ENCODE measurements at places on chromosomes 11 and 22.

DNA sequence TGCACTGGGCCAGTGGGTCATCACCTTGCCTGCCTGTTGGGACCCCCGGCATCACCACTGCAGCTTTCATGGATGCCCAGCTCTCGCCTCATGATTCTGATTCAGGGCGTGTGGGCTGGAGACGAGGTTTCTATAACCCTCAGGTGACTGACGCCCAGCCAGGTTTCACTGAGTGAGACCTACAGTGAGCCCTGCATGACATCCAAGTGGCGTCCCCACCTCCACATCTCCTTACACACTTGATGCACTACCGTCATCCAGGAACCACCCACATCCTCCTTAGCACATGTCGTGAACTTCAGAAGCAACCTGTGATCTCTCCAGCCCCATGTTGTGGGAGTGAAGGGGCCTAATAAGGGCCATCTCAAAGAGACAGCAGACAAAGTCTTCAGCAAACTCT is 257.5 kb downstream of the CTTN start:
- no peak for DNase-seq

- DNase-seq, result no peak
Observed at GRCh38 chr11:31160504-31161422, 208.8 kb downstream of the DCDC1 start.

- DNase-seq, result no peak
Observed at GRCh38 chr11:1389932-1390568, at the start of gene BRSK2. Gene BRSK2, plus strand, starts transcription at chr11:1389934. Its CDS starts 351 bp downstream, at chr11:1390285.

GRCh38 chr11:36818410-36818809 is 220.4 kb upstream of the RAG2 start:
- DNase-seq, result no peak

DNA sequence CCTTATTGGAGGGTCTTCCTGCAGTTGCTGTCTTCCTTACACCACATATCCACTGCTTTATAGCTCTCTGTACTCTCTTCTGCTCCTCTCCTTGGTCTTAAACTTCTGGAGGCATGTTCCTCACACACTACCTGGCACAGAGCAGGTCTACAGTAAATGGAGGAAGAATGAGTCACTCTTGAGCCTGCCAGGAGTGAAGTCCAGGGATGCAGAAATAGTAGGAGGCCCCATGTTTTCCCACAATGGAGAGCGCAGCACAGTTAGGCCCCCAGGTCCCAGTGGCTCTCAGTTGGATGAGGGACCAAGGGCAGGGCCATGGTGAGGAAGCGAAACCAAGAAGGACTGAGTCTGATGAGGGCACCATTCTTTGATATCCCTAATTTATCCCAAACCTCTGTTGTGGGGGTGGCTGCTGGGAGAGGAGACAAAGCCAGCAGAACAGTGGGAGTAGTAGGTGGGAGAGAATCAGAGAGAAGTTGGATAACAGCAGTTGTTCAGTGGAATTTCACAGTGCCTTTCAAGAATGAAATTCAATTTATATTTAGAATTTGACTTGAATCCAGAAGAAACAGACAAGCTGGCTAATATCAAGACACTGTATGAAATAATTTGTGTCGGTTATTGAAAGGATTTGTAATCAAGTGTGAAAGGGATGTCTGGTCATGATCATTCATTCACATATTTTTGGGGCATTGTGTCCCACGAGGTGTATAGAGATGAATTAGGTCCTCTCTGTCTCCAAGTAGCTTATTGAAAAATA is 187.8 kb downstream of the HIPK3 start:
- no peak for DNase-seq

DNA sequence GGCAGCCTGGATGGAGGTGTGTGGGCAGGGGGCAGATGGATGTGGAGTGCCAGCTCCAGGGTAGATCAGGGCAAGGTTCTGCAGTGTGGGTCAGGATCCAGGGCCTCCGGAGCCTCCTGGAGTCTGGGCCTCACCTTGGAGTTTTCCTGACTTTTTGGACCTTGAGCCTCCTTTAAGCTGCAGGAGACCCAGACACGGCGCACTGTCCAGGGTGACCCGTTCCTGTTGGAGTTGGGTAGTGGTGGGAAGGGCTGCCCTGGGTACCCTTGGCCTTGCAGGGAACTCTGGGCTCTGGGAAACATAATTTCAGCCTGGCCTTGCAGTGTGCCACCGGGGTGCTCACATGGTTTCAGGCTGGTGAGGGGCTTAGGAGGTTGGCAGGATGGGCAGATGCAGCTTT is 17.0 kb downstream of the MGAT3 start:
- no peak for DNase-seq

- DNase-seq, result no peak
Observed at GRCh38 chr11:83613767-83614121, 327.6 kb upstream of the CCDC90B start.

DNA sequence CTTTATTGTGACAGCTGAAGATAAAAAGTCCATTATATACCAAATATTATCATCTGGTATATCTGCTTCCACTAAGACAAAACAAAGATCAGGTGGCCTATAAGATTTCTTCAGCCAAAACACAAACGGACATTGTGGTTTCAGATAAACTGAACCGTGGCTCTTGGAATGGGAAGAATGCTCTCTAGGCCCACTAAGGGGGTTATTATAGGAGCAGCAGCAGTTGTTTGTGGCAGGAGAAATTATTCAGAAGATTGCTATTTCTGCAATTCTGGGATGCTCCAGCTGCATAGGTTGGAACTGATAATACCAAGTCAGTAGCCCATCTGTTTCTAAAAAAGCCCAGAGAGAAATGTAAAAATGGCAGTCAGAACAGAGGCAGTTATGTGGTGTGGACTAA is 145.3 kb downstream of the NCAM1 start:
- no peak for DNase-seq

- DNase-seq, result no peak
Observed at GRCh38 chr11:130761560-130762220, 154.6 kb downstream of the SNX19 start.

DNA sequence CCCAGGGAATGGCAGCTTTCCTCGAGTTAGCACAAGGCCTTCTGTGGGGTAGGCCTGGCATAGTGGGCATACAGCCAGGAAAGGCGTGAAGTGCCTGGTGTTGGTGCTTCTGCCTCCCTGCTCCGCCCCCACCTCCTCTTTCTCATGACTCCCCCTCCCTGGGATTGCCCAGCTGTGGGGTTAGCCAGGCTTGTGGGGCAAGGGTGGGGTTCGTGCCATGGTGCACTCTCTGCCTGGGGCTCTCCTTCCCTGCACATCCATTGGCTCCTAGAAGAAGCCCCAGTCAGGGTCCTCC is 236.8 kb upstream of the NCAM1 start:
- DNase-seq, result no peak

GRCh38 chr22:33327348-33327860 is 269.2 kb upstream of the SYN3 start:
- DNase-seq, result no peak

DNA sequence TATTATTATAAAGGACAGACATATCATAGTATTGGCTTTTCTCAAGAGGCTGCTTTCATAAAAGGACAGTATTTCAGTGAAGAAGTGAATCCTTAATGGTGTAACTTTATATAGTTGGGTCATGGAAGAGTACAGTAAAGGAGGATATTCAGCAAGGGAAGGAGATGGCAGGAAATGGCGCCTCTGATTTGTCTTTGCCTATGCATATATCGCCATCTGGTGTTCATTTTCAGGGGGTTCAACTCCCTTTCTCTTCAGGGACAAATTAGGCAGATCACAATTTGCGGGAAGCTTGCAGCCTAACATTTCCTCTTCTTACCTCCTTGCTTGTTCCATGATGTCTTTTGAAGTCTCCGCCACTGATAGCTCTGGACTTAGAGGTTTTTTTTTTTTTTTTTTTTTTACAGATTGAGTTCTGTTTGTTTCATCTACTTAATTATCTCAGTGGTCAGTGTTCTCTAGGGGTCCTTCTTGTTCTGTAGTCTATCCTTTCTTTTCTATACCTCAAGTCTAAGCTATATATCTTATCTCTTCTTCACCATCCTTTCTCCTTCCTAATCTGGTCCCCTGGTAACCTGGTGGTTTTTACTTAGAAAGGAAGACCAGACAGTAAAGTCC is 21.8 kb upstream of the RRM1 start:
- peak; percentile 47 for DNase-seq

DNA sequence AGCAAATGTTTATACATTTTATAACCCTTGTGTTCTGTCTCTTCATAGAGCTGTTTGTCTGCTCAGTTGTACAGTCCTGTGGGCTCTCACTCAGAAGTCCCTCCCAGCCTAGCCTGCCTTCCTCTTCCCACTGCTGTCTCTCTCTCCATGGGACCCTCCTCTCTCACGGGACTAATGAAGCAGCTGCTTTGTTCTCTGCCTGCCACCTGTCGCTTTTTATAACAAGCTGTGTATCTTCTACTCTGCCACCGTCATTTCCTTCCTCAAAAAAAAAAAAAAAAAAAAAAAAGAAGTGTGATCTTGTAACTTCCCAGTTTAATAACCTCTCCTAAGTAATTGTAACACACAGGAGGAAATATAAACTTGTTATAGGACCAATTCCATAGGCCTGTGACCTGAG is 92.2 kb upstream of the ALKBH3 start:
- no peak for DNase-seq

DNA sequence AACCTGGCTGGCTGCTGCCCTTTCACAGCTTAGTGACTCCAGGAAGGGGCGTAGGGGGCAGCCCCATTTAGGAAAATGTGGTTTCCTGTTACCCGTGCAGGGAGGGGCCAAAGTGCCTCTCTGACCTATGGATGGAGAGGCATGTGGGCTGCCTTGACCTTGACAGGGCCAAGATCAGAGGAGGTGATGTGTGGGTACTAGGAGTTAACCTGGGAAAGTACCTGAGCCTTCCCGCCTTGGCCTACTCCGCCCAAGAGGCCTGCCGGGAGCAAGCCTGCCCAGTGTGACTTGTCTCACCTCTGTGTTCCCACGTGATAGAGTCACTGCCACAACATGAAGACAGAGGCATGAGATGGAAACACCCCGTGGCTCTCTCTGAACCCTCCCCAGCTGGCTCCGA is 33.4 kb downstream of the GRAMD4 start:
- DNase-seq, result no peak

DNA sequence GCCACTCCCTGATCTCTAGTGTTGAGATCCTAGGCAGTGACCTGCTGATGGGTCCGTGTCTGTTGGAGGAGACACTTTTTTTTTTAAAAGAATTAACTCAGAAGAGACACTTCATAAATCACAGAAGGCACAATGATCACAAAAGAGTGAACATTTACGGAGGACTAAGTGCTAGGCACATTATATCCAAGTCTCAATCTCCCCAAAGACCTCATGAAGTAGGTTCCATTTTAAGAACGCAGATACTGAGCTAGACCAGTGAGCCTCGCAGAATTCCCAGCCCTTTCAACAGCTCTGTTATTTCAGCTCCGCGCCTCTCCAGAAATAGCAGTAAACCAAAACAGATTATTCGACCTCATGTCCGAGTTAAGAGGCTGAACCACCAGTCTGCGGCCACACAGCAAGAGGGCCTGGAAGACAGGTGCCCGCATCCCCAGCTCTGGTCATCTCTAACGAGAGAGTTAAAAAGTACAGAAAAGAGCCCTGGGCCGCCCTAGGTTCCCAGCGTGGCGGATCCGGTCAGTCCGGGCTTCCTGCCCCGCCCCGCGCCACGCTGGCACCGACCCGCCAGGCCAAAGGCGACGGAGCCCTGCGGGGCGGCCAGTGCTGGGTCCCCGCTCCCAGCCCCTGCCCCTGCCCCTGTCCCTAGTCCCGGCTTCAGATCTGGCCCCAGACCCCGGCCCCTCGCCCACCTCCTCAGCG is 612 bp downstream of the XBP1 start:
- DNase-seq, result no peak

DNA sequence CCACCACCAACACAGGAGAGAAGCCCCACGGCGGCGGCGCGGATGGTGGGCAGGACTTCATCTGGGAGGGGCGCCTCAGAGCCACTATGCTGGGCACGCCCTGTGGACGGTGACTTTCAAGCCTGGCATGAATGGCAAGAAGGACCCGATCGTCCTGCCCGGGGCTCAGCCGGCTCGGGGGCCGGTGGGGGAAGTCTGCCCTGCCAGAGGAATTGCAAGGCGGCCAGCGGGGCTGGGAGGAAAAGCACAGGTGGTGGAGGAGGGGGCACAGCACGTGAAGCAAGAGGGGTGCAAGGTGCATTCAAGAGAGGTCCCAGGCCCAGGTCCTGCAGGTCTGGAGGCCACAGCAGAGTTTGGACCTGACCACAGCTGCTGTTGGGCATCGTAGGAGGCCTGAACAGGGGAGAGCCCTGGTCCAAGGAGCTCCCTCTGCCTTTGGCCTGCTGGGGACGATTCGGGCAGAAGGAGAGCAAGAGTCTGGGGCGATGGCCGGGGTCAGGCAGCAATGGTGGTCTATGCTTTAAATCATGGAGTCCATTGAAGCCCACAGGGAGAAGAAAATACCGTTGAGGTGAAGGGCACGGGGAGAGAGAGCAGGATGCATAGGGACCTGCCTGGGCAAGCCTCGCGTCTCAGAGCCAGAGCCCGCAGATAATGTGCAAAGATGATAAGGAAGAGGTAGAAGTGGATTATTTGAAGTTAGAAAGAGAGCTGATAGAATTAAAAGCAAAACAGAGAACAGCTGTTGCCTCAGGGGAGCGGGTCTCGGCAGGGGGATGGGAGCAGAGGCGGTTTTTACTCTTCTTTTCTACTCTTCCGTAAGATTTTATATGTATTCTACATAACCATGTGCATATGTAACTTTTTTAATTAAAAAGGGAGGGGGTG is 82.6 kb upstream of the SHISAL1 start:
- DNase-seq, result no peak

DNA sequence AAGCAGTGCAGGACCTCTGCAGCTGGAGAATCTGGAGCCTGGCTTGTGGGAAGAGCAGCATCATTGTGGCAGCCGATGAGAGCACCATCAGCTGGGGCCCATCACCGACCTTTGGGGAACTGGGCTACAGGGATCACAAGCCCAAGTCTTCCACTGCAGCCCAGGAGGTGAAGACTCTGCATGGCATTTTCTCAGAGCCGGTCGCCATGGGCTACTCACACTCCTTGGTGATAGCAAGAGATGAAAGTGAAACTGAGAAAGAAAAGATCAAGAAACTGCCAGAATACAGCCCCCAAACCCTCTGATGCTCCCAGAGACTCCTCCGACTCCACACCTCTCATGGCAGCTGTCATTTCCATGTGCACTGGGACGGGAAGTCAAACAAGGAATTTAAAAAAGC is 35.6 kb downstream of the ASRGL1 start:
- no peak for DNase-seq

DNA sequence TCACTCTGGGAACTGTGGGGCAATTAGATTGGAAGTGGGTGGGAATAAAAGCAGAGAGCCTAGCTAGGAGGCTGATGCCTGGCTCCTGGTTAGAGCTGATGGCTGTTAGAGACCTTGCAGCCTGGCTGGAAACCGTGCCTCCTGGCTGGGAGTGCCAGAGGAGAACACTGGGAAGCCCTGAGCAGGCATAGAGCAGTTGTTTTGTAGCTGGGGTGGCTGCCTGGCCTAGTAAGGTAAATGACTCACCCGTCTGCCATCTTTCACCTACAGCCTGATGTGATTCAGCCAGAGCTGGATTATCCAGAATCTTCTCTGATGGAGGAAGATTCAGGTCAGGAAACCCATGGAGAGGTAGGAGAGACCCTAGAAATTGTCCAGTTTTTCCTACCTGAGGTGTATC is 6.1 kb downstream of the UQCR10 start:
- DNase-seq, result no peak

- DNase-seq, result no peak
Observed at GRCh38 chr11:22808571-22809197, 20.9 kb downstream of the SVIP start.

All from activated gamma-delta T cell treated with Interleukin-2 at 50 U/mL for 16 hours (primary cell).